Upper lobe of left lung (tissue), 6 donors: ENCODE measurements at places on chromosomes 11 and 22. TPM values are rescaled to one million over a fixed set of nuclear protein-coding genes. Genes with fewer than 3 reads are reported as not detected.

GRCh38 chr22:32803738-32804435 is 2.4 kb downstream of the TIMP3 start:
- H3K27me3 ChIP-seq: peaks cover 17% of the 10 kb centered on the region
- peaks cover 36% of the 10 kb centered on the region for H3K36me3 ChIP-seq
- H3K27ac ChIP-seq: peak overlapping the region; percentile 90

GRCh38 chr11:127598476-127598875 is 597.9 kb upstream of the KIRREL3 start:
- no peak overlapping the region for H3K27ac ChIP-seq
- H3K27me3 ChIP-seq: no peaks in the 10 kb centered on the region
- H3K4me1 ChIP-seq: no peaks in the 10 kb centered on the region
- DNase-seq: no peak
- H3K36me3 ChIP-seq: no peaks in the 10 kb centered on the region

GRCh38 chr11:69541001-69541285 is 59.5 kb downstream of the LINC01488 start:
- peaks cover 38% of the 10 kb centered on the region for H3K4me1 ChIP-seq
- H3K36me3 ChIP-seq: no peaks in the 10 kb centered on the region
- H3K4me3 ChIP-seq: no peak overlapping the region
- peak overlapping the region; percentile 61 for H3K27ac ChIP-seq

DNA sequence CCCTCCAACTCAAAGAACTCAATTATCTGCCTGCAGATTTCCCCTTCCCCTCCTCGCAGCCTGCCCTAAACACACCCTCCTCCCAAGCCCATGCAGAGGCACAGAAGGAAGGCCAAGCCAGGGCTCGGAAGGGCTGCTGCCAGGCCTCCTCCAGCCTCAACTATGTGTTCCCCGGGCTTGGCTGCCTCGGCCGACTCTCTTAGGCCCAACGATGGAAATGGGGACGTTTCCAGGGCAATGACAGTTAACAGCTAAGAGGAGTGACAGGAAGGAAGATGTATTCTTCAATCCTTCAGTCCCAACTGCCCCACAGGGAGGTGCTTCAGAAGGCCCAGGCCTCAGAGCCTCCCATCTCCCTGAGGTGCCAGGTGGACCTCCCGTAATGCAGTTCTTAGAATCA is 104.0 kb upstream of the AKIP1 start:
- H3K4me3 ChIP-seq: no peak overlapping the region
- peaks cover 78% of the 10 kb centered on the region for H3K4me1 ChIP-seq
- no peaks in the 10 kb centered on the region for H3K36me3 ChIP-seq
- H3K27me3 ChIP-seq: no peaks in the 10 kb centered on the region
- H3K27ac ChIP-seq: peak overlapping the region; percentile 66
- DNase-seq: no peak

- H3K36me3 ChIP-seq: no peaks in the 10 kb centered on the region
- H3K27ac ChIP-seq: no peak overlapping the region
- peak overlapping the region; percentile 42 for H3K4me3 ChIP-seq
- H3K4me1 ChIP-seq: peaks cover 31% of the 10 kb centered on the region
These were observed 1.6 kb downstream of the NCAM1 start for GRCh38 chr11:112962579-112963367.

- no peak for DNase-seq
- H3K27ac ChIP-seq: no peak overlapping the region
- no peaks in the 10 kb centered on the region for H3K27me3 ChIP-seq
- no peak overlapping the region for H3K4me3 ChIP-seq
- H3K36me3 ChIP-seq: no peaks in the 10 kb centered on the region
- H3K4me1 ChIP-seq: no peaks in the 10 kb centered on the region
These were observed 21.5 kb upstream of the POU2AF1 start for GRCh38 chr11:111400595-111400994.

GRCh38 chr22:35288116-35288515 is 11.6 kb upstream of the TOM1 start:
- no peaks in the 10 kb centered on the region for H3K27me3 ChIP-seq
- no peak overlapping the region for H3K27ac ChIP-seq
- H3K4me3 ChIP-seq: no peak overlapping the region
- DNase-seq: no peak
- peaks cover 57% of the 10 kb centered on the region for H3K36me3 ChIP-seq

DNA sequence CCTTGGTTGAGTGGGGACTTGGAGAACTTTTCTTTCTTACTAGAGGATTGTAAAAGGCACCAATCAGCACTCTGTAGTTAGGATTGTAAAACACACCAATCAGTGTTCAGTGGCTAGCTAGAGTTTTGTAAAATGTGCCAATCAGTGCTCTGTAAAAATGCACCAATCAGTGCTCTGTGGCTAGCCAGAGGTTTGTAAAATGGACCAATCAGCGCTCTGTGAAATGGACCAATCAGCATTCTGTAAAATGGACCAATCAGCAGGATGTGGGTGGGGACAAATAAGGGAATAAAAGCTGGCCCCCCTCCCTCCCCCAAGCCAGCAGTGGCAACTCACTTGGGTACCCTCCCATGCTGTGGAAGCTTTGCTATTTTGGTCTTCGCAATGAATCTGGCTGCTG is 5.5 kb upstream of the DRG1 start:
- DNase-seq: no peak
- no peaks in the 10 kb centered on the region for H3K27me3 ChIP-seq
- peaks cover 4% of the 10 kb centered on the region for H3K4me1 ChIP-seq
- no peak overlapping the region for H3K27ac ChIP-seq
- no peaks in the 10 kb centered on the region for H3K36me3 ChIP-seq

- peaks cover 94% of the 10 kb centered on the region for H3K36me3 ChIP-seq
- no peaks in the 10 kb centered on the region for H3K4me1 ChIP-seq
- DNase-seq: no peak
- H3K4me3 ChIP-seq: no peak overlapping the region
These were observed 27.7 kb upstream of the TEF start for GRCh38 chr22:41353862-41354575.

DNA sequence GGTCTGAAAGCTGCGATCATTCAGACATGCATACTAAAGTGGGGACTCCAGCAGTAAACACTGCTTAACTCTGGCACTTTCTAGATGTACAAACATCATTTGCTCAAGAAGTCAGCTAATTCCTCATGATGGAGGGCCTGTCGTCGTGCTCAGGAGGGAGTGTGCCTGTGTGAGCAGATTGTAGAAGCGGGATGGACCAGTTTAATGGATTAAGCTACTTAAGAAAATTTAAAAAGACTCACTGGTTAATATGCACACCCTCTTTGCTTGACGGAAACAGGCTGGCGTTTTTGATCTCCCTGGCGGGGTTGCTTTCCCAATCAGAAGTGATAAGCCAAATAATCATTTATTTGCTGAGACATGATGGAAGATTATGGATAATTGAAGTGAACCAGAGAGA is 79.0 kb downstream of the LDLRAD3 start:
- no peak overlapping the region for H3K4me3 ChIP-seq
- no peak for DNase-seq
- H3K36me3 ChIP-seq: no peaks in the 10 kb centered on the region
- no peaks in the 10 kb centered on the region for H3K27me3 ChIP-seq
- no peaks in the 10 kb centered on the region for H3K4me1 ChIP-seq
- no peak overlapping the region for H3K27ac ChIP-seq

The VWCE gene
- total RNA-seq: 0.91 TPM

DNA sequence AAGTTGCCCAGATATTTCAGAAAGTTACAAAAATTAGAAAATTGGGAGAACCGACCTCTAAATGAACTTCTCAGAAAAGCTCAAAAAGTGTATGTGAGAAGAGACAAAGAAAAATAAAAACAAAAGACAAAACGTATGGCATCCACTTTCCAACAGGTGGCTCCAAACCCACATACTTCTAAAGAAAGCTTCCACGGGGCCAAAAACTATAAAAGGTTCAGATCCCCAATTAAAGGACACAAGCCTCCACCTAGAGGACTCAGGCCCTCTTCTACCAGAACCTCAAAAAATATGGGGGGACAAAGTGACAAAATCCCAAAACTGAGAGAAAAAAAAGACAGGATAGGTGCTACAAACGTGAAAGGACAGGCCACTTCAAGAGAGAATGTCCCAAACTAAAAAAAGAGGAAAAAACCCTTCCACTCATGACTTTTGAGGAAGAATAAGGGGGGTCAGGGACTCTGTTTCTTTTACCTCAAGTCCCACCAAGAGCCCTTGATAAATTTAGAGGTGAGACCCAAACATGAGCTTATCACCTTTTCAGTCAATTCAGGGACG is 8.8 kb downstream of the SCGB2A1 start:
- H3K27ac ChIP-seq: no peak overlapping the region
- H3K36me3 ChIP-seq: no peaks in the 10 kb centered on the region
- no peaks in the 10 kb centered on the region for H3K4me1 ChIP-seq
- no peak overlapping the region for H3K4me3 ChIP-seq
- no peak for DNase-seq
- H3K27me3 ChIP-seq: no peaks in the 10 kb centered on the region

DNA sequence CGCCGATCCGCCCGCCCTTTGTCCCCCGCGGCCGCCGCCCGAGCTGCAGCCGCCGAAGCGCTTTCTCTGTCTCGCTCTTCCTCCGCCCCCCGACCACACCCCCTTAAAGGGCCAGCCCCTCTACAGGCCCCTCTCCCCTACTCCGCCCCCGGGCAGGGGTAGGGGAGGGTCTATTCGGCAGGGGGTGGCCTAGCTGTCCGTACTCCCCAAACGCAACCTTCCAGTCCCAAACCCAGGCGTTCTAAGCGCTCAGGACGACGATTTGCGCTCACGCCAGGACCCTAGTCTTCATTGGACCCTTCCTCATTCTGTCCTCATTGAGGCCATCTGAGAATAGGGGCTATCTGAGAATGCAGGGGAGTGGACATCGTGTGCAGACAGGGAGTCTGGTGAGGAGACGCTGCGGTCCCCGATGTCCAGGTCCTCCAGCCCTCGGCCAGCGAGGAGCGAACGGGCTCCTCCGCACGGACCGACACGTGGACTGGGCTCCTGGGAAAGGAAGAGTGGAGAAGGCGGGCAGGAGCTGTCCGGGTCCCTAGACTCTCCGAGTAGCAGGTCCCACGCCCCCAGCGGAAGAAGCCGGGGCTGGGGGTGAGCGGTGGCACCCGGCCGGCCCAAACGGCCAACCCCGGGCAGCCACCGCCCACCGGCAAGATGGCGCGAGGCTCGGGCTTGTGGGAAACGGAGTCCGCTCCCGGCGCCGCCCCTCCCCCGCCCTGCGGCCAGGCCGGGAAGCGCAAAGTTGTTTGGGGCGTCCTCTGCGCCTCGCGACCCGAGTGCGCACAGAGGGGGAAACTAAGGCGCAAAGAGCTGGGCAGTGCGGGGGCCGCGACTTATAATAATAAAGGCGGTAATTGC is at the start of gene PPP1R14B:
PPP1R14B (minus strand) TSS at position 73 of the 858 bp plus-strand sequence. CDS start 270 bp downstream, outside the sequence.
- DNase-seq: peak; percentile 92
- no peaks in the 10 kb centered on the region for H3K27me3 ChIP-seq
- peak within 1 kb of the TSS; percentile 84 for H3K27ac ChIP-seq
- H3K4me3 ChIP-seq: peak within 1 kb of the TSS; percentile 69
- no peaks in the 10 kb centered on the region for H3K36me3 ChIP-seq
- H3K4me1 ChIP-seq: peaks cover 45% of the 10 kb centered on the region

DNA sequence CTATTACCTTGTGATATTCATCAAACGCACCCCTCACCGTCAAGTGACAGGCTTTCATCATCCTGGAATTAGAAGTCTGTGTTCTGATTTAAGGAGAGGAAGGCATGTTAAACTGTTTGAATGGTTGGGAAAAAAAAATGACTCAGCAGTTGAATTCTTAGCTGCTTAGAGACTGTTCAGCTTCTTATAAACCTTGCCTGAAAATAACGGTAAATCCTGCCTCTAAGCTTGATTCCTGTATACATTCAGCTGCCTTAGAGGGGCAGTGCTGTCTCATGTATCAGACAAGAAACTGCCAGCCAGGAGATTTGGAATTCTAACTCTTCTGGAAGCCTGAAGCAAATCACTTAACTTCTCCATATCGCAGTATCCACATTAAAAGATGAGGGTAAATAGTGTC is 437.4 kb downstream of the JRKL start:
- H3K27me3 ChIP-seq: no peaks in the 10 kb centered on the region
- no peak overlapping the region for H3K27ac ChIP-seq
- H3K36me3 ChIP-seq: no peaks in the 10 kb centered on the region
- no peak for DNase-seq

The PITPNB gene
- total RNA-seq: 65.9 TPM

DNA sequence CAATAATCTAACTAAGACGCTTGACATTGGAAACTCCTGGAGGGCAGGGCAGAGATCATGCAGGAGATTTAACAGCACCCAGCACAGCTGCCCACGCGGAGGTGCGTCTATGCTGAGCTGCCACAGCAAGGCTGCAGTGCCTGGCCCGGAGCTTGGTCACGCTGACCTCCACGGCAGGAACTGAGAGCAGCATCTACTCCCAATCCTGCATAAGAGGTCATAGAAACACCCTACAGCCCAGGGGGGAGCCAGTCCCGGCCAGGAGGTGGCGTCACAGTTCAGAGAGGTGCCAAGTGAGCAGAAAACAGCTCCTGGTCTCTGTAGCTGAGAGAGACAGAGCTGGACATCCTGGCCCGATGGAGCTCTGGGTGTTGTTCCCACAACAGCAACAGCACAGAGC is 121.1 kb upstream of the TMEM45B start:
- H3K4me1 ChIP-seq: peaks cover 6% of the 10 kb centered on the region
- H3K27me3 ChIP-seq: no peaks in the 10 kb centered on the region
- H3K36me3 ChIP-seq: no peaks in the 10 kb centered on the region
- no peak for DNase-seq
- no peak overlapping the region for H3K4me3 ChIP-seq

DNA sequence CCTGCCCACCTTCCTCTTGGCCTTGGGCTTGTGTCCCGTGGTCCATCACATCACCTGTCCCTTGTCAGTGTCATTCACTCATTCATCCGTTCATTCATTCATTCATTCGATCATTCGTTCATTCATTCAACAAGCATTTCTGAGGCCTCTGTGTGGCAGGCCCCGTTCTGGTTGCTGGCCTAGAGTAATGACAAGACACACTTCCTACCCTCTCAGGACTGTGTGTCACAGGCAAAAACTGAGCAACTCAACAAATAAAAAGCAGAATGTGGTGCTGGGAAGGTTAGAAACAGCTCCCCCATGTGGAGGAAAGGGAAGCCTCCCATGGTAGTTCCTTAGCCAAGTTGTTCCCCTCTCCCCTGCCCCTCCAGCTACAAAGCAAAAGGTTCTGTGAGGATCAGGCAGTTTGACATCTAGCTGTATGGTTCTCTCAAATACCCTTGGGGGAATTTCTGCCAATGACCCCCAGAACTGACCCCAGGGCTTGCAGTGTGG is 1.6 kb upstream of the OMP start:
- no peak overlapping the region for H3K4me3 ChIP-seq
- no peaks in the 10 kb centered on the region for H3K36me3 ChIP-seq
- DNase-seq: no peak
- no peaks in the 10 kb centered on the region for H3K27me3 ChIP-seq

The SYT8 gene
- 7.9 TPM for total RNA-seq

The P2RX6 gene
- total RNA-seq: 22.0 TPM

- H3K4me1 ChIP-seq: peaks cover 31% of the 10 kb centered on the region
- H3K36me3 ChIP-seq: peaks cover 18% of the 10 kb centered on the region
- no peaks in the 10 kb centered on the region for H3K27me3 ChIP-seq
- peak overlapping the region; percentile 93 for H3K4me3 ChIP-seq
These were observed 869 bp upstream of the EIF4ENIF1 start for GRCh38 chr22:31490496-31490925.

The POGLUT3 gene
- total RNA-seq: 24.0 TPM

- peak; percentile 31 for DNase-seq
- no peaks in the 10 kb centered on the region for H3K36me3 ChIP-seq
- H3K4me1 ChIP-seq: peaks cover 6% of the 10 kb centered on the region
- H3K27ac ChIP-seq: peak overlapping the region; percentile 76
- no peak overlapping the region for H3K4me3 ChIP-seq
- H3K27me3 ChIP-seq: no peaks in the 10 kb centered on the region
These were observed 7.8 kb downstream of the ADAMTS8 start for GRCh38 chr11:130420478-130421198.
